ENCODE measurements at places on chromosomes 12 and 14. TPM values are rescaled to one million over a fixed set of nuclear protein-coding genes. Genes with fewer than 3 reads are reported as not detected.

The MAP1LC3B2 gene
- total RNA-seq = 2.3 TPM

The ANO4 gene
- total RNA-seq = not detected

The ATG2B gene
- total RNA-seq = 24.9 TPM

The PTPRQ gene
- total RNA-seq = not detected

The ELK3 gene
- 49.9 TPM for total RNA-seq

The PKP2 gene
- not detected for total RNA-seq

The SIX1 gene
- 1.2 TPM for total RNA-seq

The CYP27B1 gene
- total RNA-seq = 4.9 TPM

The EFS gene
- not detected for total RNA-seq

The AHNAK2 gene
- total RNA-seq = 0.07 TPM

The SFSWAP gene
- total RNA-seq = 63.0 TPM

The CLEC9A gene
- not detected for total RNA-seq

The CFAP54 gene
- 0.25 TPM for total RNA-seq
